ENCODE measurements at places on chromosomes 13 and 19. TPM values are rescaled to one million over a fixed set of nuclear protein-coding genes. Genes with fewer than 3 reads are reported as not detected.

DNA sequence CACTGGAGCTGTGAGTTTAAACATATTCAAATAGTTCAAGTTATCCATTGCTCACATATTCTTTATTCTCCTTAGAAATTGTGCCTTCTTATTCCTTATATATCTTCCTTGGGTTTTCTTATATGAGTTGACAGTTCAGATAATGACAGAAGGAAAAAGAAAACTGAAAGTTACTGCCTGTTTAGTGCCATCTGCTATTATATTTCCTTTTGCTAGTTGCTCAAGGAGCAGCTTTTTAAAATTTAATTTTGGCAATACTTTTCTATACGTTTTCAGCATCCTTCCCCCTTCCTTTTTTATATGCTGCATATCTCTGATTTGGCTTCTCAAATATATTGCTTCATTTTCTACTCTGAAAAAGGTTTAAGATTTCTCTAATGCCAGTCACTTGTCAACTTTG is 903.1 kb upstream of the SPRY2 start:
- no peak for DNase-seq

- peak; percentile 54 for DNase-seq
These were observed 167.1 kb upstream of the SOX1 start for GRCh38 chr13:111899714-111900389.

GRCh38 chr13:59856281-59856810 is 307.4 kb downstream of the DIAPH3 start:
- DNase-seq, result no peak

The RRAS gene
- 60.9 TPM for total RNA-seq

- DNase-seq, result no peak
These were observed 160.5 kb downstream of the LACC1 start for GRCh38 chr13:44040070-44040817.

The DPF1 gene
- not detected for total RNA-seq

All from right atrium auricular region (tissue), 2 donors.